Karpas-422 (cell line): ENCODE measurements at places on chromosomes 6 and 20. TPM values are rescaled to one million over a fixed set of nuclear protein-coding genes. Genes with fewer than 3 reads are reported as not detected.

DNA sequence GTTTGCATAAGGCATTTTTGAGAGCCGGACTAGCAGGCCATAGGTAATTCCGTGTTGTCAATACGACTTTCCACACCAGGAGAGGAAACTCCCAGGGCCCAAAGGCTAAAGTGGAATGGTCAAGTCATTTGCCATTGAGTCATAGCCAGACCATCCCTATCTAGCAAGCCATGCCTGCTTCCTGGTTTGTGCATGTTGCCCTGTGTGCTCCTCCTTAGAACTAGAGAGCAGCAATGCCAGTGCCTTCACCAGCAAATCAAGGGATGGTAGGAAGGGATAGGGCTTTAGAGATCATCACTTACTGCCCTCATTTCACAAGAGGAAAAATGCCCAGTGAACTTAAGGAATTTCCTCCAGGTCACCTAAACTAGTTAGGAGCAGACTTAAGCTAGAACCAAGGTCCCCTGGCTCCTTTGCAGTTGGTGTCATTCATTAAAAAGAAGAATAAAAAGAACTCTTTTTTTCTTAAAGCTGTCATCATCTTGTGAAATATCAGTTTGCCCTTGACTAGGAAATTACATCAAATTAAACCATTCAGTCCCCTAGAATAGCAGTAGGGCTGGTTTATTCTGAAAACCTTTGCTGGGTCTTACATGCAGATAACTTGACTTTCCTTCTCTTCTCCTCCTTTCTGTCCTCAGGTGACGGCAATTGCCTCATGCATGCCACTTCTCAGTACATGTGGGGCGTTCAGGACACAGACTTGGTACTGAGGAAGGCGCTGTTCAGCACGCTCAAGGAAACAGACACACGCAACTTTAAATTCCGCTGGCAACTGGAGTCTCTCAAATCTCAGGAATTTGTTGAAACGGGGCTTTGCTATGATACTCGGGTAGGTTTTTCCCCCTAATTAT, 7.4 kb downstream of the TNFAIP3 start:
- no peaks in the 10 kb centered on the region; the same call in 1 of the 2 replicates for H3K4me1 ChIP-seq
- no peak overlapping the region for H3K4me3 ChIP-seq
- no peak overlapping the region for H3K27ac ChIP-seq
- peaks cover 5% of the 10 kb centered on the region; the same call in 1 of the 2 replicates for H3K27me3 ChIP-seq
- DNase-seq = no peak

DNA sequence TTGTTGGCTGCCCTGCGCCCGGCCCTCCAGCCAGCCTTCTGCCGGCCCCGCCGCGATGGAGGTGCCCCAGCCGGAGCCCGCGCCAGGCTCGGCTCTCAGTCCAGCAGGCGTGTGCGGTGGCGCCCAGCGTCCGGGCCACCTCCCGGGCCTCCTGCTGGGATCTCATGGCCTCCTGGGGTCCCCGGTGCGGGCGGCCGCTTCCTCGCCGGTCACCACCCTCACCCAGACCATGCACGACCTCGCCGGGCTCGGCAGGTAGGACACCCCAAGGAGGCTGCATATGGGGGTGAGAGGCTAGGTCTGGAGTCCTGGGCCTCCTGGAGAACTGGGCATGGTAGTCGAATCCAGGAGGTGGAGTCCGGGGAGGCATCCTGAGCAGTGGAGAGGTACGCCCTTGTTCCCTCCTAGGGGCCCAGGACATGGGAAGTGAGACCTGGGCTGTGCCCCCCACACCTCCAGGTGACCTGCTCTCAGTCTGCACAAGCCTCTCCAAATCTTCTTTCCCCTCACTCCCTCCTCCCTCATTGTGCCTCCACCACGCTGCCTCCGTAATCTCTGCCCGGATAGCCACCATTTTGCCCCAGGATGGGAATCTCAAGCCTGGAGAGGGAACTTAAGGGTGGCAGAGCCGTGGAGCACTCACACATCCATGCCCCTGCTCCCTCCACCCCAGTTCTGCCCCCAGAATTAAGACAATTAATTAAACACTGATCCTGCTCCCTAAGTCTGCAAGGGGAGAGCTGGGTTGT, 541 bp downstream of the CDC25B start:
- no peaks in the 10 kb centered on the region for H3K27me3 ChIP-seq
- H3K36me3 ChIP-seq = peaks cover 4% of the 10 kb centered on the region; the same call in 1 of the 2 replicates
- H3K27ac ChIP-seq = no peak overlapping the region
- peaks cover 44% of the 10 kb centered on the region for H3K4me1 ChIP-seq
- peak overlapping the region; percentile 72 for H3K4me3 ChIP-seq
- DNase-seq = peak; percentile 59

- H3K4me1 ChIP-seq = no peaks in the 10 kb centered on the region
- no peak for DNase-seq
- H3K4me3 ChIP-seq = no peak overlapping the region
- H3K27ac ChIP-seq = no peak overlapping the region
- H3K27me3 ChIP-seq = peaks cover 2% of the 10 kb centered on the region; the same call in 1 of the 2 replicates
Measured at GRCh38 chr20:57922083-57922482, 212.3 kb upstream of the PMEPA1 start.

GRCh38 chr20:63532449-63532971, 4.7 kb downstream of the PTK6 start:
- no peaks in the 10 kb centered on the region for H3K27me3 ChIP-seq
- no peaks in the 10 kb centered on the region for H3K36me3 ChIP-seq
- H3K27ac ChIP-seq = no peak overlapping the region
- no peak for DNase-seq

DNA sequence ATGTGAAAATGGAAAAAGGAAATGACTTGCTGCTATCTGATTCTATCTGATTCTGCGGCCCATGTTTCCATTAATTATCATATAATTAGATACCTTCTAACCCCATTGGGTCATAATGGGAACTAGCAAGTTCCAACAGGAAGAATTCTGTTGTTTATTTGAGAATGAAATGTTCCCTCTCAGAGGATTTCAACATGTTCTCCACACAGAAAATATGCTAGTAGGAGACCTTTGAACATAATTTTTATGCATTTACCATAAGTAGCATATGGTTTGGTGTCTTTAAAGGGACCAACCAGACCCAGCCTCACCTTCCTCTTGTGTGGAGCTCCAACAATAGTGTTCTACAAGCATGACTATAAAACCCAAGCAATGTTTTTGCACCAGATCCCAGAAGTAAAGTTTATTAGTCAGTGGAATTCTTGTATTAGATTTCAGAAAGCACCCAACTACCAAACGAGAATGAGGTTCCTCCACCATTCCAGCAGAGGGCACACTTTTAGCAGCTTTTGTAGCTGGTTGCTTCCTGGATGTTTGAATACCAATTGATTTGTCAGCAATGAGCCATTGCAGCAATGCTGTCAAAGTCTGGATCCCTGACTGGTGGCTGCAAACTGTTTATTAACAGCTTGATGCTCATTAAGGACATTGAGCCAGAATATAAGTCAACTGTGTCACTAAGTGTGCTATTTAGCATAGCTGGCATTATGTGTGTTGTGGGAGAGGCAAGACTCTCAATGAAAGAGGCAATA, 143.6 kb upstream of the GJE1 start:
- H3K27ac ChIP-seq = no peak overlapping the region
- no peaks in the 10 kb centered on the region; the same call in 1 of the 2 replicates for H3K27me3 ChIP-seq
- peak; percentile 69 for DNase-seq
- no peaks in the 10 kb centered on the region for H3K4me1 ChIP-seq

DNA sequence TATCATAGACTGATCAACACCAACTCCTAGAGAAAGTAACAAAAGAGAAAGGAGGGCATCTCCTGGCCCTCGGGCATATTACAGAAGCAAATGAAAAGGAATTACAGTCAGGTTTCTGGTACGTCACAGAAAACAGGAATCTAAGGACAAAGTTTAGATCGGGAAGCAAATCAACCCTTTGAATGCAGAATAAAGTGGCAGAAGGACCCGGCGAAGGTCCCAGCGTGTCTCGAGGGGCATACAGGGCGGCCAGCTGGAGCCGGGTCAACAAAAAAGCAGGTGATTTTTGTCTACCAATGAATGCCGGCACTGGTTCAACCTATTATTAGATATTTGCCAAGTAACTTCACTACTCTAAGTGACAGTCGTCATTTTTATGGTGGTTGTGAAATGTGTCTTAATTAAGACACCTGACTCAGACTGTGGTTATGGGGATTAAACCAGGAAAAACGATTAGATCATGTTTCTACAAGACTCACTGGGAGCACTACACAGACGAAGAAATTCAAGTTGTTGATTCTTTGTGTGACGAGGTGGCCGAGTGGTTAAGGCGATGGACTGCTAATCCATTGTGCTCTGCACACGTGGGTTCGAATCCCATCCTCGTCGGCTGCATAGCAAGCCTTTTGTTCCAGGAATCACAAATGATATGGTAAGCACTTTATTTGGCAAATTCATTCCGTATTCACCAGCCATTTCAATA, 12.4 kb upstream of the ZSCAN9 start:
- H3K4me1 ChIP-seq = peaks cover 25% of the 10 kb centered on the region
- no peaks in the 10 kb centered on the region for H3K36me3 ChIP-seq
- peak; percentile 82 for DNase-seq
- peak overlapping the region; percentile 64 for H3K4me3 ChIP-seq

GRCh38 chr20:5928836-5929715, 21.3 kb downstream of the TRMT6 start:
- H3K4me3 ChIP-seq = no peak overlapping the region
- DNase-seq = no peak
- no peaks in the 10 kb centered on the region for H3K36me3 ChIP-seq
- H3K27ac ChIP-seq = no peak overlapping the region

DNA sequence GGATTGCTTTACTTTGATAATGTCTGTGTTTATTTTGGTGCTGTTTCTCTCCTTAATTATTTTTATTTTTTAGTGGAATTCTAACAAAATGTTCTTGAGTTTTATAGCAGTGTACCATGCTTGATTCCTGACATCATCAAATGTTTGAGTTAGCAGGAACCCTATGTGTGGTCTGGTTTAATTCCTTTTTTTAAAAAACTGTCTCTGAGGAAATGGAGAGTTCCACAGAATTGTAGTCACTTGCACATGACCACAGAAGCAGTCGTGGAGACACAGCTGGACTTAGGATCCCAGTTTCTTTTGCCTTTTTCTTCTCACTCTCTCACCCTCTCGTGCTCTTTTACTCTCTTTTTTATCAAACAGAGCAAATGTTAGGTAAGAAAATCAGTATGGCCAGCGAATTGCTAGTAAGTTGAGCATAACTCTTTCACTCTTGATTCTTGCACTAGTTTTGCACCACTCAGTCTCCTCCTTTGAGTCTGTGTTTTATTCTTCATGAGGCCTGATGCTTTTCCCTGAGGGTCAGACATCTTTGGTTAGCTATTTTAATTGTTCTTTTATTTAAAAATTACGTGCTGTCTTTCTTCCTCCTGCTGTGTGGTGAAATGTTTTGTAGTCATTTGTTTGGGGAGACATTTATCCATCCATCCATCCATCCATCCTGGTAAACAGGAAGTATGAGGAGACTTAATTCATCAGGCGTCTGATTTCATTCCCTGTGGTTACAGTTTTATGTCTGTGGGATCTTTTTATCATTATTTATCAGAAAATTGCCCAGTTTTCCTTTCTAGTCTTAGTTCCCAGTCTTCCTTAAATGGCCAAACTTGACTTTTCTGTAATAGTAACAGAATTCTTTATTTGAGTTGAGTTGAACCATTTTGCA, 83.0 kb downstream of the SCAF8 start:
- peaks cover 74% of the 10 kb centered on the region for H3K4me1 ChIP-seq
- H3K4me3 ChIP-seq = peak overlapping the region; percentile 6; the same call in 1 of the 2 replicates
- no peak for DNase-seq
- no peaks in the 10 kb centered on the region for H3K27me3 ChIP-seq
- peak overlapping the region; percentile 99 for H3K27ac ChIP-seq

DNA sequence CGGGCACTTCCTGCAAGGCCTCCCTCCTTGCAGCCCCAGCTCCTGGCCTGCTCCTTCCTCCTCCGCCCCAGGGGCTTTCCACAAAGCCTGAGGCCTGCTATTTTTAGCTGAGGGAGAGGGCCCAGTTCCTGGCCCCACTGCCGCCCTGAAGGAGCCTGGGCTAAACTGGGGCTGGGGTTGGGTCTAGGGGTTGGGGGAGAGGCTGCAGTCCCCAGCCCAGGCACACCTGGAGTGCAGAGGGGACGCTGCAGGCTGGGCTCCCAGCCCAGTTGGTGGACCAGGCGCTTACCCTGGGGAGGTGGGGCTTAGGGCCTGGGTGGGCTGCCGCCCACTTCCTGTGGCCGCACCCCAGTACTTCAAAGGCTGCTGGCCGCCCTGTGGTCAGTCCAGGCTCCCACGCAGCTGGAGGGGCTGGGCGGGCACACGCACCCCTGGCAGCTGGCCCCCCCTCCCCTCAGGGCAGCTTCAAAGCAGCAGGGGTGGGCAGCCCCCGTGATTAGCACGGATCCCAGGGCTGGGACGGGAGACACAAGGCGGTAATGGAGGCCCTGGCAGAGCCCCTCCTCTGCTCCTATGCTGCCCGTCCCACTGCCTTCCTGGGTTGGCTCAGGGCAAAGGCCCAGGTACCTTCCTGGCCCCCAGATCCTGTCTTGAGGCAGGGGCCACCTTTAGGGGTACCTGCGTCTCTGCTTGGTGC, 7.1 kb upstream of the ABHD16B start:
- no peak overlapping the region for H3K4me3 ChIP-seq
- no peaks in the 10 kb centered on the region for H3K36me3 ChIP-seq
- DNase-seq = no peak
- H3K27me3 ChIP-seq = no peaks in the 10 kb centered on the region
- H3K27ac ChIP-seq = no peak overlapping the region

- no peaks in the 10 kb centered on the region for H3K4me1 ChIP-seq
- H3K27ac ChIP-seq = no peak overlapping the region
- H3K36me3 ChIP-seq = no peaks in the 10 kb centered on the region
- 0 out of 2 replicates have a peak, but pooled peaks cover 2% of the 10 kb centered on the region for H3K27me3 ChIP-seq
- no peak for DNase-seq
- no peak overlapping the region for H3K4me3 ChIP-seq
Measured at GRCh38 chr20:58550275-58551059, 35.3 kb upstream of the APCDD1L start.

DNA sequence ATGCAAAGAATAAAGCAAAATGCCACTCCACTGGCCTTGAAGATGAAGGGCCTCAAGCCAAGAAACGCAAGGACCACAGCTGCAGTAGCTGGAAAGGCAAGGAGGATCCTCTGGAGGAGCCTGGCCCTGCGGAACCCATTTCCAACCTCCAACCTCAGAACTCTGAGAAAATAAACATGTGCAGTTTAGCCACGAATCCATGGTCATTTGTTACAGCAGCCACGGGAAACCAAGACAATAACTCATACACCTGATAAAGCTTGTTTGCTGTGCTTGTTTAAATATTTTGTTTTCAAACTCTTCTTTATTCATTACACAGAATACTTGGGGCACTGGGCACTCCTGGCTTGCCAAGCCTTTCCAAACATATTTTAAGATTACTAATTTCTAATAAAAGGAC, 10.4 kb downstream of the SERPINB6 start:
- 0 out of 2 replicates have a peak, but pooled peaks cover 2% of the 10 kb centered on the region for H3K4me1 ChIP-seq
- H3K36me3 ChIP-seq = no peaks in the 10 kb centered on the region
- H3K4me3 ChIP-seq = no peak overlapping the region
- H3K27me3 ChIP-seq = no peaks in the 10 kb centered on the region

The LY6G6D gene
- not detected in 2 replicates for total RNA-seq

The OR10C1 gene
- not detected in 2 replicates for total RNA-seq

The SRMS gene
- total RNA-seq = not detected in 2 replicates

The CASS4 gene
- total RNA-seq = not detected in 2 replicates

The RNF39 gene
- not detected in 2 replicates for total RNA-seq

The CDC25B gene
- total RNA-seq = 11.7 and 15.3 TPM in 2 replicates
